PC-3 (cell line): ENCODE measurements at places on chromosomes 11 and 22. TPM values are rescaled to one million over a fixed set of nuclear protein-coding genes. Genes with fewer than 3 reads are reported as not detected.
A peak's percentile ranks its signal among the peaks of the same experiment; 100 is the strongest.

- H3K4me1 ChIP-seq = no peaks in the 10 kb centered on the region
- no peak for DNase-seq
- no peaks in the 10 kb centered on the region for H3K27me3 ChIP-seq
- no peak overlapping the region for H3K27ac ChIP-seq
- H3K36me3 ChIP-seq = no peaks in the 10 kb centered on the region
Measured at GRCh38 chr11:37747121-37747520, 1149.1 kb upstream of the RAG2 start.

GRCh38 chr11:36164506-36165250 is 124.5 kb downstream of the COMMD9 start:
- DNase-seq = peak; percentile 83
- no peaks in the 10 kb centered on the region for H3K36me3 ChIP-seq
- 0 out of 2 replicates have a peak overlapping the region, but pooled peaks have one; percentile 10 for H3K4me3 ChIP-seq
- peaks cover 30% of the 10 kb centered on the region for H3K4me1 ChIP-seq

DNA sequence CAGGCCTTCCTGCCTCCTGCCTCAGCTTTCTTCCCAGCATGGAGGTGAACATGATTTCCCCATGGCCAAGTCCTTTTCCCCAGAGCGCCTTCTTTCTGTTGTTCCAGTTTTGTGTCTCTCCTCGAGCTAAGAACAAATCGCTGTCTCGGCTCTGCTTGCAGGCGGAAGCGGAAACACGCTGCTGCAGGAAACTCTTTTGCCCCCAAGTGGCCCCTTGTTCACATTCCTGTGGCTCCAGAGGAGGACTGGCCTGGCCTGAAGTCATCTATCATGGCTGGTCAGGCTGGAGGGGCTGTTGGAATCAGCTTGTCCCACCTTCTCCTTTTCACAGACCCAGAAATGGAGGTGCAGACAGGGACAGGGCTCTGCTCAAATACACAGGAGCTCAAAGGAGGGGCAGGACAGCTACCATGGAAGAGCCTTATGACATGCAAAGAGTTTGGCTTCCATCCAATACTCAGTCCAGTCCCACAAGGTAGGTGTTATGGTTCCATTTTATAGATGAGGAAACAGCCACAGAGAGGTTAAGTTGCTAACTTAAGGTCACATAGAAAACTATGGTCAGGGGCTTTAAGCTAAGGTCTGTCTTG is 182.2 kb upstream of the SYT13 start:
- DNase-seq = no peak
- no peaks in the 10 kb centered on the region for H3K4me1 ChIP-seq
- H3K27ac ChIP-seq = no peak overlapping the region
- no peak overlapping the region for H3K4me3 ChIP-seq
- H3K36me3 ChIP-seq = no peaks in the 10 kb centered on the region
- peaks cover 13% of the 10 kb centered on the region for H3K27me3 ChIP-seq

GRCh38 chr11:117459979-117460300 is 132.3 kb downstream of the CEP164 start:
- no peak overlapping the region for H3K4me3 ChIP-seq
- H3K36me3 ChIP-seq = no peaks in the 10 kb centered on the region
- H3K4me1 ChIP-seq = no peaks in the 10 kb centered on the region
- no peak for DNase-seq
- H3K27me3 ChIP-seq = peaks cover 97% of the 10 kb centered on the region

Gene TMEM225
- not detected in 2 replicates for total RNA-seq

GRCh38 chr11:85133636-85134035 is 493.5 kb downstream of the DLG2 start:
- no peaks in the 10 kb centered on the region for H3K27me3 ChIP-seq
- H3K4me3 ChIP-seq = no peak overlapping the region
- no peaks in the 10 kb centered on the region for H3K36me3 ChIP-seq
- no peak overlapping the region for H3K27ac ChIP-seq

DNA sequence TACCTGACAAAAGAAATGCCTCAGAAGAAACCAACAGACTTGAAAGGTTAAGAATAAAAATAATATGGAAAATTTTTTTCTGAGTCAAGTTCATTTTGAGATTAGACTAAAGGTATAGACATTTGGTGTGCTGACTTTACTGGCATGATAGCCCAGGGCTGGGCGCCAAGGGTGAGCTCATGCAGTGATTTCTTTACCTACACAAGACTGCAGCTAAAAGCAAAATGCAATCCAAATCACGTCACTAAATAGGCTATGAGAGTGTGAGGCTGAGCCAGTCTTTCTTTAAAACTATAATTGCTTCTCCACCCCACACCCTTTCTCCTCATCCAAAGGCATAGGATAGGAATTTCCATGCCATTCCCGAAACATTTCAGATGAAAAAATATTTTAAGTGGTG is 196.5 kb downstream of the FAM76B start:
- no peak overlapping the region for H3K27ac ChIP-seq
- no peaks in the 10 kb centered on the region for H3K36me3 ChIP-seq
- peaks cover 36% of the 10 kb centered on the region for H3K27me3 ChIP-seq
- no peak overlapping the region for H3K4me3 ChIP-seq
- DNase-seq = no peak

DNA sequence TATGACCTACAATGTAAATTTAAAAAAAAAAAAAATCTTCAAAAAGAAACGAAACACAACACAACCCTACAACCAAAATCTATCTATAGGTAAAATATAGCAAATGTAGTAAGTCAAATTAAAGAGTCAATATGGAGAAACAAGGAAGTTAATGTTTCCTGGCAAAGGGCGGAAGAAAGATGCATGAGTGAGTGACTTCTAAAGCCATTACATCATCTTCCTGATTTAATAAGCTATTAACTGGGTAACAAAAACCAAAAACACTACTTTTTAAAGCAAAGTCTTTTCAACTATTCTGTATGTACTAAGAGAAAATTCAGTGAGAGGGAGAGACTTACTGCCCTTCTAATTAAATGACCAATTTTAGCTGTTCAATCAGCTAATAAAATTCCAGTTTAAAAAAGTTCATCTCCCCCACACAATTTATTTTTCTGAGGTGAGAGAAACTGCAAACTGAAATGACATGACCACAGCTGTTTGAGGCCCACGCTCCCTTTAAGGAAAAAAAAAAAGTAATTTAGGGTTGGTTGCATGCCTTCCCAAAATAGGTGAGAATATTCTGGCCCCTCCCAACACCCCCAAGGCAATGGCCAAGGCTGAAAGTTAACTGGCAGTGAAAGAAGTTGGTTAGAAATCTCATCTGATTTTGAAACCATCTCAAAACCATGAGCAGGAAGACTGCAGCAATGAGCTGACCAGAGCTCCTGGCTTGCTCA is 5.9 kb downstream of the SF1 start:
- peaks cover 18% of the 10 kb centered on the region for H3K4me1 ChIP-seq
- peaks cover 99% of the 10 kb centered on the region for H3K36me3 ChIP-seq
- H3K27me3 ChIP-seq = no peaks in the 10 kb centered on the region
- no peak for DNase-seq

Gene DNAJB7
- total RNA-seq = not detected in 2 replicates

Gene ARSA
- total RNA-seq = 11.3 and 16.7 TPM in 2 replicates

DNA sequence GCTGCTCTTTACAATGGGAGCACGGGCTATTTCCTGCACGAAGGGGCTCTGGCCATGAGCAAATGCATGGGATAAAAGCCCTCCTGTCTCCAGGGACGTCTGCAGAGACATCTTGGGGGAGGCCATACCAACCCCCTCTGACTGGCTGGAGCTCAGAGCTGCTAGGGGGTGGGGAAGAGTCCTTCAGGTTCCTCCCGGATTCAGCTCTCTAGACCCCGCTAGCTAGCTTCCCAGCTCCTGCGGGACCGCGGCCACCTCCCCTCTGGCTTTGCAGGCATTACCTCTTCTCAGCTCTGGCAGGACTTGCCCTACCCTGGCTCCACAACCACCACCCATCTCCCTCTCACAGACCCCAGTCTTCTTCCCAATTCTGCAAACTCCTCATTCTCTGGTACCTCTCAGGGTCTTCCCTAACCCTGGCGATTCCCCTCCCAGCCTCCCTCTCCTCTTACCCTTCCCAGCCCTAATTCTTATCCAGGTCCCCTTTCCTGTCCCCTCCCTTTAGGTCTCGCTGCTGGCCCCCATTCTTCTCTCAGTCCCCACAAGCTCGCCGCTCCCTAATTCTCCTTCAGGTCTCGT is 802 bp downstream of the SYT13 start:
- H3K4me1 ChIP-seq = no peaks in the 10 kb centered on the region
- no peak for DNase-seq
- H3K27me3 ChIP-seq = peaks cover 27% of the 10 kb centered on the region
- H3K36me3 ChIP-seq = no peaks in the 10 kb centered on the region
- H3K27ac ChIP-seq = no peak overlapping the region

GRCh38 chr22:32619614-32620426 is 145.2 kb downstream of the FBXO7 start:
- DNase-seq = peak; percentile 2
- H3K27me3 ChIP-seq = no peaks in the 10 kb centered on the region
- no peaks in the 10 kb centered on the region for H3K4me1 ChIP-seq
- no peaks in the 10 kb centered on the region for H3K36me3 ChIP-seq
- H3K4me3 ChIP-seq = no peak overlapping the region

DNA sequence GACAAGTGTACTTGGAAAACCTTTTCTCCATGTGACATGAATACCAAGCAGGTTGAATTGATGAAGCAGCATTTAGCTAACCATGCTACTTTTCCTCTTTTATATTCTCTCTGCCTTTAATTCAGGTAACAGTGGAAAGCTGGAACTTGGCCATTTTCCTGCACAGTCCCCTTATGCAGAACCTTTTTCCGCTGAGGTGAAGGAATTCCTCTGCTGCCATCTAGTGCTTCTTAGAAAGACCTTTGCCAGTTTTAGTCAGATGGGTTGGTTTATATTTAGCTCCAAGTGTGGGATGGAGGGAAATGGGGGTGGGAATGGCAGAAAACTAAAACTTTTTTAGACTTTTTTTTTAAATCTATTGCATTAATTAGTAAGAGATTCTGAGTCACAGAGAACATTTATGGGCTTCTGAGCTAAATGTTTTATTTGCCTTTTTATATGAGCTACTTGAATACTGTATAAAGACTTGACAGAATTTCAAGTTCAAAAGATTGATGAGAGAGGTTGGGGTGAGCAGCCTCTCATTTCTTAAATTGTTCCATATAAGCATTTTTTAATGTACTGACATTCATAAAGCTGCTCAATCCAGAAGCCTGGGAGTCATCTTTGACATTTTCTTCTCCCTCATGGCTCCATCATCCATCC is 153.9 kb upstream of the ZC3H12C start:
- peak overlapping the region; percentile 85 for H3K27ac ChIP-seq
- H3K4me1 ChIP-seq = peaks cover 22% of the 10 kb centered on the region

GRCh38 chr11:96052921-96053651 is 129.2 kb upstream of the MTMR2 start:
- peak; percentile 71 for DNase-seq
- H3K4me1 ChIP-seq = peaks cover 45% of the 10 kb centered on the region
- H3K36me3 ChIP-seq = no peaks in the 10 kb centered on the region
- peak overlapping the region; percentile 2; the same call in 1 of the 2 replicates for H3K27ac ChIP-seq
- H3K4me3 ChIP-seq = no peak overlapping the region

GRCh38 chr11:107018902-107019493 is 722 bp upstream of the GUCY1A2 start:
- peaks cover 71% of the 10 kb centered on the region for H3K27me3 ChIP-seq
- peak; percentile 75 for DNase-seq
- H3K27ac ChIP-seq = no peak overlapping the region

DNA sequence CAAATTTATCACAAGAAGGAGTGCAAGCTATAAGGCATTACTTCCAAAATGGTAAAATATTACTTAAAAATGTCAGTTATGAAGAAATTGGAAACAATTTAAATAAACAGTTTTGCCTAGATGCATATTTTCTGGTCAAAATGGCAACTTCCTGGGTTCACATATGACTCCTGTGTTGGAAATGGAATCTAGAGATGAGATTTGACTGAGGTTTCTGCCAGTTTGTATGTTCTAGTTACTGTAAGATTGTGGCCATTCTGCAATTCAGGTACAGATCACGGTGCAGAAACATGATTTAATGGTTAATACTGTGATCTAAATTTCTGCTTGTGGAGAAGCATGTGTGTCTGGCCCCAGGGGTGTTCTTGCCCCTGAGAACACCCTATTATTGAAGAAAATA is 3.4 kb upstream of the OR4C6 start:
- no peak overlapping the region for H3K4me3 ChIP-seq
- no peaks in the 10 kb centered on the region for H3K36me3 ChIP-seq
- no peaks in the 10 kb centered on the region for H3K27me3 ChIP-seq
- peaks cover 25% of the 10 kb centered on the region for H3K4me1 ChIP-seq
- H3K27ac ChIP-seq = peak overlapping the region; percentile 83

Gene LTO1
- total RNA-seq = 37.5 and 46.1 TPM in 2 replicates

GRCh38 chr11:18575361-18575760 is 13.2 kb downstream of the UEVLD start:
- no peak overlapping the region for H3K4me3 ChIP-seq
- H3K36me3 ChIP-seq = peaks cover 3% of the 10 kb centered on the region
- peaks cover 20% of the 10 kb centered on the region; the same call in 1 of the 2 replicates for H3K4me1 ChIP-seq

DNA sequence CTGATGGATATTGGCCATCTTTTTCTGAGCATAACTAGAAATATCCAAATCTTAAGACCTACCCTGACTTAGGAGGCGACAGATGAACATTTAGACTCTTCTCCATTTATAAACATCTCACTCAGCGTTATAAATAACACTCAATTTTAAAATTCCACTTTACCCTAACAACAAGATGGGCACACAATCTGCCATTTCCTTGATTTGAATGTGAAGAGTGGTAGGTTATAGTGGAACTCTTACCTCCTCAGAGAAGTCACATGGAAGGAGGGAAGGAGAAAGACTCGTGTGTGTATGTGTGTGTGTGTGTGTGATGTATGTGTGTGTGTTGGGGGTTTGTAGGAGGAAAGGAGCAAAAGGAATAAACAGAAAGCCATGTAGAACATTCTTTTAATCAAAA is 15.0 kb downstream of the SIAE start:
- no peak for DNase-seq
- no peaks in the 10 kb centered on the region for H3K27me3 ChIP-seq
- H3K27ac ChIP-seq = no peak overlapping the region
- peaks cover 4% of the 10 kb centered on the region; the same call in 1 of the 2 replicates for H3K36me3 ChIP-seq

DNA sequence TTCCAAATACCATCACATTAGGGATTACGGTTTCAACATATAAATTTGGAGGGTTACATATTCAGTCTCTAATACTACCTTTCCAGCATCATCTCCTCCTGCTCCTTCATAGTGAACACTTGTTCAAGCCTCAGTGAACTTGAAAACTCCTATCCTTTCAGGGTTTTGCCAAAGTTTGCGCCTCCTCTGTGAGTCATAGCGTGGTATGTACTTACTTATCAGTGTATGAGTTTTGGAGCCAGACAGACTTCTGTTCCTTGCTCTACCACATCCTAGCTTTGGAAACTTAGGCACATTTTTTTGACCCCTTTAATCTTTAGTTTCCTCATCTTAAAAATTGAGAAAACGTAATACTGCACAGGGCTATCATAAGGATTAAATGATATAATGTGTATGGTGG is 160.1 kb upstream of the ZC3H12C start:
- no peak overlapping the region for H3K27ac ChIP-seq
- H3K4me1 ChIP-seq = no peaks in the 10 kb centered on the region
- no peaks in the 10 kb centered on the region for H3K36me3 ChIP-seq
- peak; percentile 34 for DNase-seq
- no peaks in the 10 kb centered on the region for H3K27me3 ChIP-seq
- no peak overlapping the region for H3K4me3 ChIP-seq

- H3K27ac ChIP-seq = no peak overlapping the region
- H3K27me3 ChIP-seq = peaks cover 24% of the 10 kb centered on the region
- no peaks in the 10 kb centered on the region for H3K36me3 ChIP-seq
- no peak for DNase-seq
Measured at GRCh38 chr22:36606114-36606513, 77.1 kb upstream of the EIF3D start.

Gene HBG1
- total RNA-seq = not detected in 2 replicates

Gene ZNF214
- total RNA-seq = 0.58 and 1.4 TPM in 2 replicates
